ENCODE measurements at places on chromosomes 6 and 20.

DNA sequence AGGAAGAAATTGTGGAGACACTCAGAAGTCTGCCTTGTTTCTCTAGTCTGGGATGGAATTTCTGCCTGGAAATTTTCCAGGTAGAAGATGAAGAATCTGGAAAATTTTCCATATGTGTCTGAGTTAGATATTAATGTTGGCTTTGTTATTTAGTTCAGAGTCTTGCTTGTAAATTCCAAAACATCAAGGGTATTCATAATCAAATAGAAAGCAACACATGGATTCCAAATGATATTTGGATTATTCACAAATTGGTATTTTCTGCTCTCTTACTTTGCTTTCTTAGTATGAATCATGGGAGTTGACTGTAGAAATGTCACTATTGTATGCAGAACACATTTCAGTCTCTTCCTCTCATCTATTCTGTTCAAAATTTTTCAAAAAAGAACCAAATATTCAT lies 116.0 kb downstream of the GRIK2 start:
- DNase-seq = no peak

GRCh38 chr20:23587631-23588030 lies 18.1 kb downstream of the CST9 start:
- DNase-seq = no peak

DNA sequence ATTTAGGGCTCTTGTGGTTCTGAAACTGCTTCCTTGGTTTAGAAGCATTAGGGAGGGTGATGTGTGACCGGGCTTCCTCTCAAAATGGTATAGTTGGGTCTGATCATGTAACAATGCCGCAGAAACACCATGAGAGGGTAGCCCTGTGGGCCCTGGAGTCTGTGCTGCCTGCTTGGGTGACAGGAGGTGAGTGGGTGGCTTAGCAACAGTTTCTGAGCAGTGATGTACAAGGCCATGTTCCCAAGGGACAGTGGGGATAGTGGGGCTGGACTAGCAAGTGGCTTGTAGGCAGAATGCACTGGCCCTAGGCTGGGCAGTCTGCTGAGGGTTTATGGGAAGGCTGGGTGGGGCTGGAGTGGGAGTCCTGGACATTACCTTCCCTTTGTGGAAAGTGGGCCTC lies 106.9 kb upstream of the MYL9 start:
- no peak for DNase-seq

- no peak for DNase-seq
These were observed 11.4 kb upstream of the MOCS1 start for GRCh38 chr6:39945626-39946025.

DNA sequence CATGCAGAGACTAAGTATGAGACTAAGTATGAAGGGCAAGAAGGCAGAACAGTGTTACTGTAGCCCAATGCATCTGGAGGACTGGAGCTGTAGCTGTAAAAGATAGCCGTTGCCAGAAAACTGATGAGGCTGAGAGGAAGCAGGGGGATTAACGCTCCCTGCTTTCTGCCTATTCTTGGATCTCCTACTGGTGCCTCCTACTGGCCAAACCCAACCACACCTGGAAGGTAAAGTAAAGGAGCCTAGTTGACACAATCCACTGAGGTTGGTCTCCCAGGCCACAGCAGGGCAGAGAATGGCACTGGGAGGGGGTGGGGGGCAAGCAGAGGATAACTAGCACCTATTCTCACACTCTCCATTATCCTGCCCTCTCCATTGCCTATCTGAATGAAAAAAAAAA lies 105.0 kb upstream of the MRPS10 start:
- DNase-seq = no peak

GRCh38 chr6:150536835-150537234 lies 62.9 kb upstream of the PLEKHG1 start:
- no peak for DNase-seq

- no peak for DNase-seq
These were observed 68.2 kb downstream of the PSMG4 start for GRCh38 chr6:3326981-3327380.

DNA sequence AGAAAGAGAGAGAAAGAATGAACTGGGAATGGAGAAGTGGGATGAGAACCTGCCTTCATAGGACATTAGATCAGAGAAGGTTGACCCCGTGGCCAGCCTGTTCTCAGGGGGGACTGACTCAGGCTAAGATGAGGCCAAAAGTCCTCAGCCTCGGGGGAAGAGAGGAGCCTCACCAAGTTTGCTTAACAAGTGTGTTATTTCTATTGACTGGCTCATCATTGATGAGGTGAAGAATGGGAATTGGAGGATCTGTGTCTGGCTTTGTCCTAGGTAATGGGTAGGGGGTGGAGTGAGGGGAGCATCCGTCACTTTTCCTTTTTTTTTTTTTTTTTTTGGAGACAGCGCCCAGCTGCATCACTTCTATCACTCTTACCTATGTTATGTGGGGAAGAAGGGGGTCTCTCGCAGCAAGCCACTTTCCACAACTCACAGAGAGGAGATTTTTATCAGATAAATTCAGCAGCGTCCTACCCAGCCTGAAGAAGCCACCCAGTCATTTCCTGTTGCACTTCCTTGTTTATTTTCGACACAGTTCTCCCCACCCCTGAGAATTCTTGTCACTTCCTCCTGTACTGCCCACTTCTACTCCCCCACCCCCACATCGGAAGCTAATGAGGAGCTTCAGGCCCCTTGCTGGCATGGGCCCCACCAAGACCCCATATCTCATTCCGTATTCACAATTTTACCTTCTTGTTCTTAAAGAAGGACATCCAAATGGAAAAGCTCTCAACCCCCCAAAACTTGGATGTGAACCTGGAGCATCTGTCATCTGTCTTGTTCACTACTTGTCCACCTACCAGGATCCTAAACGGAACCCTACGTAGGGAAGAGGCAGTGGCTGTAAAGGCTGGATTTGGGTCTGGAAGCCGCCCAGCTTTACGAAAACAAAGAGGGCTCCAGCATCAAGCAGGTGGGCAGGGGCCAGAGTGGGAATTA lies 2.8 kb upstream of the RNASET2 start:
- peak; percentile 92 for DNase-seq

GRCh38 chr6:35924146-35924545 lies 3.2 kb upstream of the SRPK1 start:
- DNase-seq = no peak

DNA sequence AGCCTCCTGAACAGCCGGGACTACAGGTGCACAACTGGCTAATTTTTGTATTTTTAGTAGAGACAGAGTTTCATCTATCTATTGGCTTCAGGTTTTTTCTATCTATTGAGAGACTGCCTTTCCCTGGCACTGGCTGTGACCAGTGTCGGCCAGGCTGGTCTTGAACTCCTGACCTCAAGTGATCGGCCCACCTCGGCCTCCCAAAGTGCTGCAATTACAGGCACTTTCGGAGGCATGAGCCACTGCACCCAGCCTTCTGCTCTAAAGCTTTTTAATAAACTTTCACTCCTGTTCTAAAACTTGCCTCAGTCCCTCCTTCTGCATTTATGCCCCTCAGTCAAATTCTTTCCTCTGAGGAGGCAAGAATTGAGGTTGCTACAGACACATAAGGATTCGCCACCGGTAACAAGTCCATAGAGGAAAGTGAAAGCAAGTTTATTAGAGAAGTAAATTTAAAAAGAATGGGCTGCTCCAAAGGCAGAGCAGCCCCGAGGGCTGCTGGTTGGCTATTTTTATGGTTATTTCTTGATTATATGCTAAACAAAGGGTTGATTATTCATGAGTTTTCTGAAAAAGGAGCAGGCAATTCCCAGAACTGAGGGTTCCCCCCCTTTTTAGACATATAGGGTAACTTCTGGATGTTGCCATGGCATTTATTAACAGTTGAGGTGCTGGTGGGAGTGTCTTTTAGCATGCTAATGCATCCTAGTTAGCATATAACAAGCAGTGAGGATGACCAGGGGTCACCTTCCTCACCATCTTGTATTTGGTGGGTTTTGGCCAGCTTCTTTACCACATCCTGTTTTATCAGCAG lies 44.8 kb upstream of the RNGTT start:
- DNase-seq = peak; percentile 63

GRCh38 chr20:13259921-13260320 lies 38.8 kb downstream of the ISM1 start:
- no peak for DNase-seq

GRCh38 chr6:147717991-147718390 lies 209.5 kb downstream of the SAMD5 start:
- no peak for DNase-seq

Measured in common myeloid progenitor, CD34-positive (primary cell).